Ascending aorta (tissue), 2 donors: ENCODE measurements at places on chromosomes 16 and 17.

DNA sequence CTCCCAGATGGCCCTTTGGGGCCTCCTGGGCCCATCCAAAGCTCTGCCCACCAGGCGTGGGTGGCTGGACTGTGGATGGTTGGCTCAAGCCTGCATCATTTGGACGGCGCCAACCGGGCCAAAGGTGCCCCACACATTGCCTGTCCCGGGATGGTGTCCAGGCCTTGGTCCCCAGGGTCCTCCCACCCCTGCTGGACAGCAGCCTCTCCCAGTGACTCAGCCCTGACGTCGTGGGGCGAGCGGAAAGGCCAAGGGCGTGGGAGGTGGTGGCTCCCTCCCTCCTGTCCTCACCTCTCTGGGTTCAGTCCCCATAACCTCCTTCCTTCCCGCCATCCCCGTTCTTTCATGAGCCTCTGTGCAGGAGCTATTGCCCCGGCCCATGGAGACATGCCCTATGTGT lies 42.1 kb upstream of the DLX4 start:
- H3K4me3 ChIP-seq = no peak overlapping the region
- H3K27ac ChIP-seq = no peak overlapping the region
- no peaks in the 10 kb centered on the region for H3K27me3 ChIP-seq
- H3K36me3 ChIP-seq = no peaks in the 10 kb centered on the region
- no peak for DNase-seq

DNA sequence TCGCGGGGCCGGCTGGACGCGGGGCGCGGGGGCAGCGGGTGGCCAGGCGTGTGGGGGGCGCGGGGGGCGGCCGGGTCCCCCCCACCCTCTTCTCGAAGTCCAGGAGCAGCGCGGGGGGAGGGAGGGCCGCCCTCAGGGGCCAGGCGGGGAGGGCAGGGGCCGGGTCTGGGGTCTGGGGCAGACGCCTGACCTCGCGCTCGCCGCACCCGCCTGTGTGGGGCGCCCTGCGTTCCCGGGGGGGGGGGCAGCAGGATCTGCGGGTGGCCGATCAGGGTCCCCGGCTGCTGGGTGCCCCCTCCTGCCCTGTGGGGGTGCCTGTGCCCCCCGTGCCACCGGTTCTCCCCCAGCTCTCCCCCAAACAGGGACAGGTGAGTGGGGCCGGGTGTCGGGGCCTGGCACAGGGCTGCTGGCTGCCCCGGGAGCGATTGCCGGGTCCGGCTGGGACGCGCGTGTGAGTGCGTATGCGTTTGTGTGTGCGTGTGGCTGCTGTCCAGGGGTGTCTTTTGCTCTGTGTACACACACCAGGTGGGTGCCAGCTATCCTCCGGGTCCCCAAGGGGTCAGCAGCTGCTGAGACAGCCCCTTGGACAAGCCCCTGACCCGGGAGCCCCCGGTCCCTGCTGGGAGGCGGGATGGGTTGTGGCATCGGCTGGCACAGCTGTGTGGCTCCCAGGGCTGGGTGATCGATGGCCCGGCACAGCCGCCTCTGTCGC lies 663 bp downstream of the PRR35 start:
- no peak for DNase-seq
- H3K4me3 ChIP-seq = no peak overlapping the region
- H3K27me3 ChIP-seq = peaks cover 7% of the 10 kb centered on the region
- H3K27ac ChIP-seq = no peak overlapping the region
- peaks cover 2% of the 10 kb centered on the region for H3K4me1 ChIP-seq
- no peaks in the 10 kb centered on the region for H3K36me3 ChIP-seq

DNA sequence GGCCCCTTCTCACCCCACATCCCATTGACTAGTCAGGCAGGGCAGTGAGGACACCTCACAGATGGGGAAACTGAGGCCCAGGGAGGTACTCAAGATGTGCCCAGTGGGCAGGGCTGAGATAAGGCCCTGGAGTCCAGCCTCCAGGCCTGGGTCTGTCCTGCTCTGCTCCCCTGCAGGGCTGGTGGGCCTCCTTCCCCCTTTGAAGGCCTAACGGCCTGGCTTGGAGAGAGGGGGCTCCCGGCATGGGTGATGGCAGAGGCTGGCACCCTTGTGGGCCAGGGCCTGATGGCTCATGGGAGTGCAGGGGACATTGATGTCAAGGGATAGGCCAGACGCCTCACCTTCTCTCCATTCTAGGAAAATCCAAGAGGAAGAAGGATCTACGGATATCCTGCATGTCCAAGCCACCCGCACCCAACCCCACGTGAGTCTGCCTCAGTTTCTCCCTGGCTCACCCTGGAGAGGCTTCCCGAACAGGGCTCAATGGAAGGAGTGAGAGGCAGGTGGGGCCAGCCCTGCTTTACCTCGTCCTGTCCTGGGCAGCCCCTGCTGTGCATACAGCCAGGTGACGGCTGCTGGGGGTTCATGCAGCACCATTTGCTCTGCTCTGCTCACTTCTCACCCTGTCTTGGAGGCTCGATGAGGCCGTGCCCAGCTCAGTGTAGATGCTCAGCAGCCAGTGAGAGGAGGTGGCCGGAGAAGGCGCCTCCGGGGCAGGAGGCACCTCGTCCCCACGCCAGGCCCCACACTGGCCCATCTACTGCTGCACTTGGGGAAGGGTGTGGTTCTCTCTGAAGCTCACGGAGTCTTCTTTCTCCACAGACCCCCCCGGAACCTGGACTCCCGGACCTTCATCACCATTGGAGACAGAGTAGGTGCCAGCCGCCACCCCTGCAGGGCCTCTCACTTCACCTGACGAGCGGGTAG lies 13.8 kb downstream of the MAP2K3 start:
- H3K27ac ChIP-seq = no peak overlapping the region
- peaks cover 9% of the 10 kb centered on the region for H3K4me1 ChIP-seq
- peaks cover 48% of the 10 kb centered on the region for H3K36me3 ChIP-seq
- H3K27me3 ChIP-seq = no peaks in the 10 kb centered on the region

DNA sequence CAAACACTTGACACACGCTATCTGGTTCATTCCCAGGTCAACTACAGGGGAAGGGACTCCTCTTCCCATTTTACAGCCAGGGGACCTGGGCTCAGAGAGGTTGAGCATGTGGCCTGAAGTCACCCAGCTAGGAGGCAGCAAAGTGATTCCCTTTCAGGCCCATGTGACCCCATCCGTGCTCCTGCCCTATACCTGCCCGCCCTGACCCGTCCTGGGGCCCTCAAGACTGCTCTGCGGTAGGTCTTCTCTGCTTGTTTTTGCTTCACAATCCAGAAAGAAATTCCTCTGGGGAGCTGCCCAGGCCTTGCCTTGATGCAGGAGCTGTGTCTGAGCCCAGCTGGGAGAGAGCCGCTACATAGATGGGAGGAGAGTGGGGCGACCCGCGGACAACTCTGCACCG lies 161.4 kb downstream of the SDK2 start:
- no peak overlapping the region for H3K27ac ChIP-seq
- DNase-seq = no peak
- no peaks in the 10 kb centered on the region for H3K4me1 ChIP-seq
- H3K36me3 ChIP-seq = no peaks in the 10 kb centered on the region
- no peak overlapping the region for H3K4me3 ChIP-seq

DNA sequence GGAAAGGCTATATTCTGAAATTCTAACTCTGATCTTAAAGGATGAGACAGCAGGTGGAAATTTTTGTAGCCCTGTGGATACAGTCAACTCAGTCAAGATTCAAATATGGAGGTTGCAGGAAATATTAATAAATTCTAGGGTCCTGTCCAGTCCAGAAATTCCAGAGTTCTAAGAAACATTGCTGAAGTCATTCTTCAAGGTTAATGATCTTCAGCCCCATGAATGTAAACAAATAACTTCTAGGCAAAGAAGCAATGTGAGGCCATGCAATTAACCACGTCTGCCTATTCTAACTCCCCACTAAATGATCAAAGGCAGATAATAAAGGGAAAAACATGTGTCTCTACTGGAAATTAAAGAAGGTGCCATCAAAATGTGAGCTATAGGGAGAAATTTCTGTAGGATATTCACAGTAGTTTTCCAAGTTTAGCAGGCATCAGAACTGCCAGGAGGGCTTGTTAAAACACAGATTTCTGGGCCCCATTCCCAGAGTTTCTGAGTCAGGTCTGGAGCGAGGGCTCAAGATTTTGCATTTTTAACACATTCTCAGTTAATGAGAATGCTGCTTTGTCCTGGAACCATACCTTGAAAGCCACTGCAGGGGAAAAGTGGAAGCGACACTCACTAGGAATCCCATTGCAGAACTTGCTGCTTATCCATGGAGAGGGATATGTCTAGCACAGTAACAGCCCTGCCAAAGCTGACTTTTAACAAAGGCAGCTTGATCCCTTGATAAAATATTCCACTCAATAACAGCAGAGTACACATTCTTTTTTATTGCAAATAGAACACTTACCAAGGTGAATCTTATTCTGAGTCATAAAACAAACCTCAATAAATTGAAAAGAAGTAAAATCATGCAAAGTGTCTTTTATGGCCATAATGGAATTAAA lies 61.8 kb downstream of the DNAH3 start:
- no peaks in the 10 kb centered on the region for H3K36me3 ChIP-seq
- H3K4me3 ChIP-seq = no peak overlapping the region
- no peaks in the 10 kb centered on the region for H3K27me3 ChIP-seq
- no peak for DNase-seq

DNA sequence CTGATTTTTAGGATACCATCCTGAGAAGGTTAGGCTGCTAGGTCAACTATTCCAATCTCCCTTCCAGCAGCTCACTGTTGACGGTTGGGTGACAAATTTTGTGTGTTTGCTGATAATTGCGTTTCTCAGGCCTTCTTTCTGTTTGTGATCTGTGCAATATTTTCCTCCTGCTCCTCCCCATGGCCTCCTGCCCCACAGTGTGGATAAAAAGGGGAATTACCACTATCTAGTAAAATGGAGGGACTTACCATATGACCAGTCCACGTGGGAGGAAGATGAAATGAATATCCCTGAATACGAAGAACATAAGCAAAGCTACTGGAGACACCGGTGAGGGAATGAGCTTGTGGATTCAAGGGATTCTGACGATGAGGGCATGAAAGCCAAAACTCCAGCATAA lies 9.2 kb downstream of the CHD3 start:
- no peak overlapping the region for H3K27ac ChIP-seq
- no peaks in the 10 kb centered on the region for H3K27me3 ChIP-seq
- no peak overlapping the region for H3K4me3 ChIP-seq
- peaks cover 91% of the 10 kb centered on the region for H3K36me3 ChIP-seq
- no peaks in the 10 kb centered on the region for H3K4me1 ChIP-seq

- H3K27ac ChIP-seq = no peak overlapping the region
- no peaks in the 10 kb centered on the region for H3K36me3 ChIP-seq
- H3K27me3 ChIP-seq = no peaks in the 10 kb centered on the region
Measured at GRCh38 chr16:67995423-67995822, 3.9 kb downstream of the DPEP2 start.

DNA sequence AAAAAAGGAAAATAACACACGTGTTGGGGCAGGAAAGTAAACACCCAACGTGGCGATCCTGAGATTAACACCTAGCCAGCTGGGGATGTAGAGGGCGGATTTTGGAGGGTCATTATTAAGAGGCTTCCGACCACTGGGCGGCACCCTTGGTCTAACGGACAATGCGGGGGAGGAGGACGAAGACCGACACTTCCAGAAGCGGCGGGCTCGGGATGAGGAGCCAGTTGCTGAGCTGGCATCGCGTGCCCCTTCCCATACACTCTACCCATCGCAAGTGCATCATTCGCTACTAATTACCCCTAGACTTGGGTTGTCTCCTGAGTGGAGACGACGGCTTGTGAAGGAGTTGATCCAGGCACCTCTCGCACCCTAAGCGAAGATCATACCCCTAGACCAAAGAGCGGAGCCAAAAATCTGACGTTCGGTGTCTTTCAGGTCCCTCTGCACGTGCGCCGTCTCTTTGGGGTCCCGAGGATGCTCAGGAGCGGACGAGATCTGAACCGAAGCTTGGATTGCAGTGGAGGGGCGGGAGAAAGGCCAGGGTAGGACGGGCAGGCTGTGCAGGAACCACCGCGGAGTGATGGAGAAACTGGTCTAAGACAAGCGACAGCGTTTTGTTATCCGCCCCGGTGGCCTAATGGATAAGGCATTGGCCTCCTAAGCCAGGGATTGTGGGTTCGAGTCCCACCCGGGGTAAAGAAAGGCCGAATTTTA lies 17.6 kb downstream of the ZNF213 start:
- H3K27ac ChIP-seq = peak overlapping the region; percentile 48
- peaks cover 15% of the 10 kb centered on the region for H3K4me1 ChIP-seq
- H3K27me3 ChIP-seq = no peaks in the 10 kb centered on the region
- DNase-seq = peak; percentile 95

DNA sequence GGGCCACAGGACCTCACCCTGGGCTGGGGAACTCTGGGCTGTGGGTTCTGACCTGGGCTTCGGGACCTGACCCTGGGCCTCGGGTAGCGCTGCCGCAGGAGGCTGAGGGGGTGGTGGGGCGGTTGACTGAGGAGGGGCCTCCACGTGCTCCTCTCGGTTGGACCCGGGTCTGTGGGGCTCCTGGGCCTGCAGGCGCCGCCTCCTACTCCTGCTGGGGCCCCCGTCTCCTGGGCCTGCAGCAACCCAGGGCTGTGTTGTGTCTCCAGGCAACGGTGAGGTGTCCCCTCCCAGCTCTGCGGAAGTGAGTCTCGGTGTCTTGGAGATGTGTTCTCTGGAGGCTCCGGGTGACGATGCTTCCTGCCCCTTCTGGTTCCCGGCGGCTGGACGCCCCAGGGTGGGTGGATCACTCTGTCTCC lies 41.5 kb upstream of the GNG13 start:
- DNase-seq = no peak
- no peaks in the 10 kb centered on the region for H3K36me3 ChIP-seq
- H3K27me3 ChIP-seq = no peaks in the 10 kb centered on the region
- H3K4me3 ChIP-seq = no peak overlapping the region
- H3K27ac ChIP-seq = no peak overlapping the region

DNA sequence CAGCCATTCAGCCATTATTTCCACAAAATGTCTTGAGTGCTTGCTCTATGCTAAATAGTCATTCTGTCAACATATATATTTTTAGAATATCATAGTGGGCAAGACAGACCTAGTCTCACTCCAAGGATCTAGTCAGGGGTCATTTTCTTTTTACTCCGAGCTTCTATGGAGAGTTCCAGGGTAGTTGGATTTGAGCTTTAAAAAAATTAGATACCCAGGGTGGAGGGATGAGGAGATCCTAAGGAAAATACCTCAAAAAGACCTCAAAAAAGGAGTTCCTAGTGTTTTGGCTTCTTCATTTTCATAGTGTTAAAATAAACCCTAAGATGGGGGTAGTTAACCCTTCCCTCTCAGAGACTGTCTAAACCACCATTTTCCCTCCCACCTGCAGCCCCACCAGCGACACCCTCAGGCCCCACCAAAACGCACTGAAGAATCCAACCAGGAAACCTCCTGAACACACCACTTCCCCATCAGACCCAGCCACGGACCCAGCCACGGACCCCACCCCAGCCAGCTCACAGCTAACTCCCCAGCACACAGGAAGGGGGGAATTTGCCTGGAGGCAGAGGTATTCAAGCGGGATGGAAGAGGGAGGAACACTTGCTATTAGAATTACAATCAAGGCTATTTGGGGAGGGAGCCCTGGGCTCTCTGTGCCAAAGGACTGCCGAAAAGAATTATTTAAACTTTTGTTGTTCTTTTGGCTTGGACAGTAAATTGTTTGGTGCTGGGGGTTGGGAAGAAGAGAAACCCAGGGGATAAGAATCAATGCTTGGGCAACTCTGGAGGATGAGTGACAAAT lies 2.2 kb downstream of the ETV4 start:
- H3K36me3 ChIP-seq = no peaks in the 10 kb centered on the region
- H3K27ac ChIP-seq = no peak overlapping the region
- H3K4me1 ChIP-seq = peaks cover 6% of the 10 kb centered on the region
- H3K4me3 ChIP-seq = no peak overlapping the region
- no peaks in the 10 kb centered on the region for H3K27me3 ChIP-seq
